Mononuclear cell (primary cell): ENCODE measurements at places on chromosomes 5 and 9. TPM values are rescaled to one million over a fixed set of nuclear protein-coding genes. Genes with fewer than 3 reads are reported as not detected.

Gene PCDHGB2
- total RNA-seq, result 0.63 TPM

Gene STK32A
- not detected for total RNA-seq

Gene FIBCD1
- total RNA-seq, result not detected

Gene ADAMTS12
- total RNA-seq, result under 0.01 TPM

Gene TAS2R1
- not detected for total RNA-seq

Gene SCGB3A2
- total RNA-seq, result not detected

Gene UBAC1
- 19.3 TPM for total RNA-seq

Gene TMEM8B
- total RNA-seq, result 2.0 TPM
